ENCODE measurements at places on chromosomes 16 and 17.

GRCh38 chr17:31398381-31399311 is 7.2 kb downstream of the RAB11FIP4 start:
- DNase-seq: no peak

GRCh38 chr17:4162775-4163466 is 19.9 kb downstream of the CYB5D2 start:
- no peak for DNase-seq

DNA sequence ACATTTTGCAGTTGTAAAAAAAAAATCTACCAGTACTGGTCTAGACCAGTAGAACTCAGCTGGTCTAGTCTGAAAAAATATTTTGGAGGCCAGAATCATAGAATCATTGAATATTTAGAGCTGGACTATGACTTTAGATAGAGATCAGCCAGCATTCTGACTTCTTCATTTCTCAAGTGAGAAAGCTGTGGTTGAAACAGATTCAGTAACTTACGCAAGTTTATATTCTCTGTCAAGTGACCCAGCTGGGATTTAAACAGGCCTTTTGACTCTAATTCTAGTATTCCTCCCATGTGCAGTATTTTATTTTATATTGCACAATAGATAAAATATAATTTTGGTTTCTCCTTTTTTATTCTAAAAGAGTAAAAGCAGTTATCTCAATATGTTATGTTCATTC is 4.9 kb downstream of the TNRC6A start:
- no peak for DNase-seq

- DNase-seq: no peak
These were observed 539.6 kb upstream of the HSBP1 start for GRCh38 chr16:83268169-83268568.

GRCh38 chr16:79891458-79891857 is 290.9 kb upstream of the MAF start:
- DNase-seq: no peak

- DNase-seq: no peak
These were observed 21.1 kb upstream of the METRNL start for GRCh38 chr17:83058266-83058798.

DNA sequence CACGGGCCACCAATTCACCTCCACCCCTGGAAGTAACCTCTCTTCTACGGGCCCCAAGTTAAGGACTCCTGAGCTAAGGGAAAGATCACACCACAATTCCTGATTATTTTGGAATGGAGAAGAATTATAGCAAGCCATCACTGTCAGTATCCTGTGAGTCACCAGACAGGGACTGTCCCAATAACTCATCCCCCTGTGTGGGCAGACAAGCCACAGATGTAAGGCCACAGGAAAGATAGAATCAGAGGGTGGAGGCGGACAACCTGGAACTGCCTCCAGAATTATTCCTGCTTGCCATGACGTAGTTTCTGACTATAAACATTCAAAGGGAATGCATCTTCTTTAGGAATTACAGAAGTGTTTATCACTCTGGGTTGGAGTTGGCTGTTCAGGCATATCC is 5.8 kb upstream of the MYO1D start:
- DNase-seq: peak; percentile 11

- no peak for DNase-seq
These were observed 12.7 kb downstream of the SCN4A start for GRCh38 chr17:63960006-63960405.

DNA sequence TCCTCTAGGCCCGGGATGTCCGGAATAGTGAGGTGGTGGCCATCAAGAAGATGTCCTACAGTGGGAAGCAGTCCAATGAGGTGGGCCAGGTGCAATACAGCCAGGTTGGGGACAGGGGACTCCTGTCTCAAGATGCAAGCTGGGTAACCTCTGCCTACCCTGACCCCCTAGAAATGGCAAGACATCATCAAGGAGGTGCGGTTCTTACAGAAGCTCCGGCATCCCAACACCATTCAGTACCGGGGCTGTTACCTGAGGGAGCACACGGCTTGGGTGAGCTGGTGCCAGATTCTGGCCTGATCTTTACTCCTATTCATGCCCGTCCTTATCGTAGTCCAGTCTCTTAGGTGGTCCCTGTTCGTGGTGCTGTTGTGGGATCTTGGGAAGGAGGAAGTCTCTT is 4.4 kb downstream of the TAOK2 start:
- DNase-seq: no peak

DNA sequence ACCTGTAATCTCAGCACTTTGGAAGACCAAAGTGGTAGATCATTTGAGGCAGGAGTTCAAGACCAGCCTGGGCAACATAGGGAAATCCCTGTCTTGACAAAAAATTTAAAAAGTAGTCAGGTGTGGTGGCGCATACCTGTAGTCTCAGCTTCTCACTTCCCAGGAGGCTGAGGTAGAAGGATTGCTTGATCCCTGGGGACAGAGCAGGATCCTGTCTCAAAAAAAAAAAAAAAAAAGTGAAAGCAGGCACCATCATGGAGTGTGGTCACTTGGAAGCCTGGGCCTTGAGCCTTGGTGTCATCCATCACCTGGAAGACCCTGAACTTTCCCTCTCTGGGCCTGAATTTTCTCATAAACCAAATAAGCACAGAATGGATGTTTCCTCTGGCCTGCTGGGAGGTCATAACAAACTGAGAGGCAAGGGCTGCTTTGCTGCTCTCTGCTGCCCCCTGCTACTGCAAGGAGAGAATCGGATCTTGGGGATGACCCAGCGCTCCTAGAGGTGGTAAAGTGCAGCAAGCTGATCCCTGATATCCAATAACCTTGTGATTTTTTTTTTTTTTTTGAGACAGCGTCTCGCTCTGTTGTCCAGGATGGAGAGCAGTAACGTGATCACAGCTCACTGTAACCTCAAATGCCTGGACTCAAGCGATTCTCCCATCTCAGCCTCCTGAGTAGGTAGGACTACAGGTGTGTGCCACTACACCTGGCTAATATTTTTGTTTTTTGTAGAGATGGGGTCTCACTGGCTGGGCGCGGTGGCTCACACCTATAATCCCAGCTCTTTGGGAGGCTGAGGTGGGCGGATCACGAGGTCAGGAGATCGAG is 75.9 kb upstream of the RNU2-1 start:
- no peak for DNase-seq

DNA sequence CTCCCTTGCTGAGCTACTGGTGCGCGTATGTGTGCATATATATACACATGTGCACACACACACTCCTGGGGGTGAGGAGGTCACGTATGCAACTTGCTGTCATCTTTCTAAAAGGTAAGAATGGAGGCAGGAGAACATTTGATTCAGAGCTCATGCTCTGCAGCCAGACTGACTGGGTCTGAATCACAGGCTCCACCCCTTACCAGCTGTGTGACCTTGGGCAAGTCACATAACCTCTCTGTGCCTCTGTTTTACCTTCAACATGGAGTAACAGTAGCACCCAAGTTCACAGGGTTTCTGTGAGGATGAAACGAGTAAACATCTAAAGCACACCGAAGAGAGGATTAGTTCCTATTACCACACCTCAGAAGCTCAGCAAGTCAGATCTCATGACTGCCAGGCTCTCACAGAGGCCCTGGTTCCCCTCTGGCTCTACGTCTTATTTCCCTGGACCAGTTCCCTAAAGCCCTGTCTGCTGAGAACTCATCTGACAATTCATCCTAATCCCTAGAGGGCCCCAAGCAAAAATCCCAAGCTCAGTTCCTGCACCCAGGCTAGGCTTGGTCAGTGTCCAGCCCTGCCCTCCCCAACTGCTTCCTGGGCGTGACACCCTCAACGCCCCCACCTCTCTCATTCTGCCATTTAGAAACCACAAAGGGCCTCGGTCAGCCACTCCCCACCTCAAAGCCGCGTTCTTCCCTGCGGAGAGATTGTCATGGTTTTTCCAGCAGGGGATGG is 28.7 kb downstream of the ABR start:
- no peak for DNase-seq

DNA sequence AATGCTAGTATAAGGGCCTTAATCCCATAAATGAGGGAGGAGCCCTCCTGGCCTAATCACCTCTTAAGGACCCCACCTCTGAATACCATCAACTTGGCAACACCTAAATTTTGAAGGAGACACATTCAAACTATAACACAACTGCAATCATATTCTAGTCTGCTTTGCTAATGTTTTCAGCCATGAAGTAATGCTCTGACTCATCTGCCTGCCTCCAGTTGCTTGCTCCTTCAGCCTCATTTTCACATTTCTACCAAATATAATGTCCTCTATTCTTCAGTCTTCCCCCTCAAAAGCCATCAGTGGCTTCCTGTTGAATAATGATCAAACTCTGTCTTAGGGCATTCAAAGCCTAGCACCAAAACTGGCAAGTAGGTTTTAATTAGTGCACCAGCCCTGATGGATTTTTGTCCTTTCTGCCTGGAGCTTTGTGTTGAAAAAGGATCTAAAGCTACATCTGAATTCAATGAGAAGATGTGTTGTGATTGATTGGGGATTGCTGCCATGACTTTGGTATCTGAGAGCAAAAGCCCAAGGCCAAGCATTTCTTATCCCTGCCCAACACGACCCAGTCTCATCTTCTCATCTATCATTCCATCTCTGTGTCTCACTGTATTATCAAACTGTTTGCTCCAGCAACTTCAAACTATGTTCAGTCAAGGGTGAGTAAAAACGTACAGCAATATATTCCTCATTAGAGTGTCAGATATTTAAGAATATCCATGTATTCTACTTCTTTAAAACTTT is 140.8 kb upstream of the ELAC2 start:
- DNase-seq: no peak

DNA sequence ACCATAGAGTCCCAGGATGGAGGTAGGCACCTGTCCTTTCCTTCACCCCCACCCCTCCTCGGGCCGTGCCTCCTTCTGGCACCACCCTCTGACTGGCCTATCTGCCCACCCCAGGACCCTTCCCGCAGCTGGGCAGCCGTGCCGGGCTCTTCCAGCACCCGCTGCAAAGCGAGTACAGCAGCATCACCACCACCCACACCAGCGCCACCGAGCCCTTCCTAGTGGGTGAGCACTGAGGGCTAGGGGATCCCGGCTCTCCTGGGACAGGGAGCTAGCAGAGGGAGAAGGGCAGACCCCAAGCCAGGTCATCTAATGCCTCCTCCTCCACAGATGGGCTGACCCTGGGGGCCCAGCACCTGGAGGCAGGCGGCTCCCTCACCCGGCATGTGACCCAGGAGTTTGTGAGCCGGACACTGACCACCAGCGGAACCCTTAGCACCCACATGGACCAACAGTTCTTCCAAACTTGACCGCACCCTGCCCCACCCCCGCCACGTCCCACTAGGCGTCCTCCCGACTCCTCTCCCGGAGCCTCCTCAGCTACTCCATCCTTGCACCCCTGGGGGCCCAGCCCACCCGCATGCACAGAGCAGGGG is 7.8 kb downstream of the GALK1 start:
- no peak for DNase-seq

- DNase-seq: no peak
These were observed 222.1 kb downstream of the RBFOX3 start for GRCh38 chr17:79388556-79389295.

DNA sequence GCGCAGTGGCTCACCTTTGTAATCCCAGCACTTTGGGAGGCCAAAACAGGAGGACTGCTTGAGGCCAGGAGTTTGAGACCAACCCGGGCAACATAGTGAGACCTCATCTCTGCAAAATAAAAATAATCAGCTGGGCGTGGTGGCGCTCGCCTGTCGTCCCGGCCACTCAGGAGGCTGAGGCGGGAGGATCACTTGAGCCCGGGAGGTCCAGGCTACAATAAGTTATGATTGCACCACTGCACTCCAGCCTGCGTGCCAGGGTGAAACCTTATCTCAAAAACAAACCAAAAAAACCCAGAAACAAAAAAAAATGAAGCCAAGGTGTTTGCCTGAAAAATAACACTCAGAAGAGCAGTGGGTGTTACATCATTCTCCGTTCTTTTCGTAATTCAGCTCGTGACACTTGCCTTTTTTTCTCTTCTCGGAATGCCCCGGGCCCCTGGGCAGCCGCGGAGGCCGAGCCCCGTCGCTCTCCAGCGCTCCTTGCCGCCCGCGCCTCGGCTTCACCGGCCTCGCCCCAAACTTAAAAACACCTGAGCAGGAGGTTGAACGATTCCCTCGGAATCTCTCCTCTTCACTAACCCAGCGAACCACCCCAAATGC is 17.0 kb downstream of the PRCD start:
- no peak for DNase-seq

- DNase-seq: no peak
These were observed 1329.9 kb upstream of the GOT2 start for GRCh38 chr16:60064026-60064425.

- no peak for DNase-seq
These were observed 1729.1 kb downstream of the TP53TG3F start for GRCh38 chr16:35188288-35189155.

- no peak for DNase-seq
These were observed 9.3 kb upstream of the SKAP1 start for GRCh38 chr17:48439110-48439850.

- peak; percentile 15 for DNase-seq
These were observed at the start of gene DLX4 for GRCh38 chr17:49969134-49969759. DLX4 (plus strand) TSS chr17:49969190; CDS start chr17:49969469, 279 bp downstream.

DNA sequence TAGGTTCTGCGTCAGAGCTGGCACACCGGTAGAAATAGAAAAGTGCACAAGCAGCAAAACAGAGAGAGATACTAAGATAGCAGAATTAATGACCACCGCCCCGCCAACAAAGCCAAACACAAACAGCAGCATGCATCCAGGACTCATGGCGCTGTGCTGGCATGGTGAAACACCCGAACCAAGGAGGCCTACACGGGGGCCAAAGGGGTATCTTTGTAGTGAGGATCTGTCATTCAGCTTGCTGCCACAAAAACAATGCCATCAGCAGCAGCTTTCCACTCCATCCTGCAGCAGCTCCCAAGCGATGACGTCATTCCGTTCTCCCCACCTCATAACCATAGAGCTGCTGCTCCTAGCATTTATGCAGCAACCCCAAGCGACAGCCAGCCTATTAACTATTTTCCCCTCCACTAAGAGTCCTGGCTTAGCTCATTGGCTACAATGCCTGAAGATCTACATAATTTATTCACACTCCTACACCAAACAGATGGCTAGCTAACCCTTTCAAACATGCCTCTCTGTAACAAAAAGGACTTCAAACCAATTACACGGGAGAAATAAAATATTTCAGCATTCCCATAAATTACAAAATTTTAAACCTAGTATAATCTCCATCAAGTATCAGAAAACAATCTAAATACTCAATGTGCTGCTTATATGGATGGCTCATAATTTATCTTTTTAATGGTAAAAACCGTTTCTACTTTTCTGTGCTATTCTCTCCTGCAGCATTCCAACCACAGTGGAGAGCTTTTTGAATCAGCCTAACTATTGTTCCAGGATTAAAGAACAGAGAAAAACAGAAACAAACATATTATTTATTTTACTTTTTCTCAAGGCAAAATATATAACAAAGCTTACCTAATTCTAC is 73.9 kb downstream of the SPAG9 start:
- DNase-seq: no peak

DNA sequence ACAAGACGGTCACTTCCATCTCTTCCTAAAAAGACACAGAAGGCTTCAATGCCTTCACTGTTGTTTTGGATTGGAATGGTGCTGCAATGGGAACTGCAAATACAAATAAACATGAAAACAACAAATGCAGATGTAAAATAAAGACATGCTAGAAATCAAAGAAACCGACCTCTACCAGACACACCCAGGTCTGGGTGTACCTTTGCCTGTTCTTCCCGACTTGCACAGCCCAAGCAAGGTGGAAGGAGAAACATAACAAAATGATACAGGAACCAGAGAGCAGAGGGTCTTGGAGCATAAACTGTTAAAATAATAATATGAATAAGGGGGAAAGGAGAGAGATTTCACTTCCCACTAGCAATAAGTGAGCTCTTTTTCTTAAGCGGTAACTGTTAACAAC is 17.3 kb downstream of the RFFL start:
- DNase-seq: no peak

All from stimulated activated CD4-positive, alpha-beta T cell treated with anti-CD3 and anti-CD28 coated beads, TNF-alpha, amount 100 ng/mL, for 48 hours (primary cell).